Kidney epithelial cell (primary cell): ENCODE measurements at places on chromosomes 5 and 9.

DNA sequence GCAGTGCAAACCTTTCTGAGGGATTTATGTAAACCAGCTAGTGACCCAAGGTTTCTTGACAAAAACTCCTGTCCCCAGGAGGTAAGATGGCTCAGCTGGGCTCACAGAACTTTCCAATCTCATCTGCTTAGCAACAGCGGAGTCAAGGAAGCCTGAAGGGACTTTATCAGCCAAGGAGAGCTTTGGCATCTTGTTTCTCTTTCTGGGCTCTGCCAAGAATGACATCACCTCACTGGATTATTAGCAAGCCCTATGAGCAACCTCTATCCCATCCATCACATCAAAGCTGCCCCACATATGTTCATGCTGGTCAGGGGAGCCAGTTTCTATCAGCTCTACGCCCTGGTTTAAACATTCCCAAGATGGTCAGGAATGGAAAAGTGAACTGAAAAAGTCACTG is 461.3 kb downstream of the ENC1 start:
- DNase-seq, result peak; percentile 52

GRCh38 chr5:105828821-105829220 is 1841.9 kb downstream of the EFNA5 start:
- DNase-seq, result no peak

DNA sequence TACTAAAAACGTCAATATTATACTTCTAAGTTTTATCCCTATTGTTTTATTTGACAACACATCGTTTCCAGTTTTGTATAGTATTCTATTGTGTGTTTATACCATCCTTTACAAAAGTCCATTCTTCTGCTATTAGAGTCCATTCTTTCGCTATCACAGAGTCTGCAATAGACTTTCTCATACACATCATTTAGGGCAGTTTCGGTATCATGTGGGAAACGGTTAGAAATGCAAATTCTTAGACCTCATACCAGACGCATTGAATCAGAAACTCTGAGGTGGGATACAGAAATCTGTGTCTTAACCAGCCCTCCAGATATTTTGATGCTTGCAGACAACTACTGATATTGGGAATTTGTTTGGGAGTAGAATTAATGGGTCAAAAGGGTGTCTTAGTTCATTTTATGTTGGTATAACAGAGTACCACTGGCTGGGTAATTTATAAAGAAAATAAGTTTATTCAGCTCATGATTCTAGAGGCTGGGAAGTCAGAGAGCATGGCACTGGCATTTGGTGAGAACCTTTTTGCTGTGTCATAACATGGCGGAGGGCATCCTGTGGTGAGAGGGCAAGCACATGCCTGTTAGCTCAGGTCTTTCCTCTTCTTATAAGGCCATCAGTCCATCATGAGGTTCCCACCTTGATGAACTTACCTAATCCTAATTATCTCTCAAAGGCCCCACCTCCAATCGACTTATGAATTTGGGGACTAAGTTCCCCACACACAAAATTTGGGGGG is 21.1 kb downstream of the CARTPT start:
- no peak for DNase-seq

GRCh38 chr5:67215519-67216471 is 19.2 kb upstream of the CD180 start:
- no peak for DNase-seq

DNA sequence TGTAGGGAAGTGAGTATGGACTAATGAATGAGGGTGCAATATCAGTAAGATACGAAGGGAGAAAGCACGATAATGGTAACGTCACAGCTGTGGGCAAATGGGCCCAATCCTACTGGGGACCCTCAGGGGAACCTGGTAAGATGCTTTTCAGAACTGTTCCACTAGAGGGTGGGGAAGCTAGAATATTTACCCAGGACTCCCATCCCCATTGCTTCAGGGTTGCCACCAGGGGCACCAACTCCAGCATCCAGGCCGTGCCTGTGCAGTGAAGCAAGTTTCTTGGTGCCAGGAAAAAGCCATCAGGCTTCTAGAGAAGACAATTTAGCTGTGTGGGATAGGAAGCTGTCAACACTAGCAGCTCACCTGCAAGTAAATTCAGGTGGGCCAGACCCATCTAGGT is 409.3 kb downstream of the AGTPBP1 start:
- no peak for DNase-seq

DNA sequence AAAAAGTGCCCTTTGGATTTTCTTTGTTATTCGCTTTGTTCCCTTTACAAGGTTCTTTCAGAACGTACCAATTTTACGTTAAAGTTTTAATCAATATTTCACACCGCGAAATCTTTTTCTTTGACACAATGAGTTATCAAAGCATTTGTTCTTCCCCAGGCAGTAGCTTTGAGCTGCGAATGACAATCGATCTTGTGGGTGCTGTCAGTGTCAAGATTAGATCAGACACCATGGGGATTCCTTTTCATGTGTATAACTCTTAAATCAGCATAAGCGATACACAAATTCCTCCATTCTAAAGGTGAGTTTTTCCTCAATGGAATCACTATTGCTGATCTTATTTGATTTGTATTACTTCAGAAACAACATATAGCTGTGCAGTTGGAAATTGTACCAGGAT is 145.5 kb downstream of the ST8SIA4 start:
- DNase-seq, result no peak

GRCh38 chr9:27483576-27483975 is 40.5 kb upstream of the IFNK start:
- no peak for DNase-seq

GRCh38 chr9:14179449-14179848 is 134.5 kb downstream of the NFIB start:
- DNase-seq, result no peak

GRCh38 chr5:144352732-144353317 is 182.2 kb downstream of the KCTD16 start:
- no peak for DNase-seq

DNA sequence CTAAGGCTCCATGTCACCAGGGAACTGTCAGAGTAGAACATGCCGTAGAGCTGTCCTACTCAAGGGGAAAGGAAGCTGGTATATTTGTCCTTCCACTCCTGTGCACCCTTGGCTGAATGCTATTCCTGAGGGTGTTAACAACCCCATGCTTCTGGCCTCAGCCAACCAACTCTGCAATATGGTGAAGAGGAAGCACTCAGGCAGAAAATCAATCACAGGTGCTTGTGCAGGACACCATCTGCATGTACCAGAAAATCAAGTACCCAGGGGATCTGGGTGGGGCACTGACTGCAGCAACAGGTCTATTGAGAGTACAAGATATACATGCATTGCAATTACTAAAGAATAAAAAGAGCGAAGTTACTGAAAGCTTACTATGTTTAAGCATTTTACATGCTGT is 51.4 kb upstream of the NEK6 start:
- no peak for DNase-seq

DNA sequence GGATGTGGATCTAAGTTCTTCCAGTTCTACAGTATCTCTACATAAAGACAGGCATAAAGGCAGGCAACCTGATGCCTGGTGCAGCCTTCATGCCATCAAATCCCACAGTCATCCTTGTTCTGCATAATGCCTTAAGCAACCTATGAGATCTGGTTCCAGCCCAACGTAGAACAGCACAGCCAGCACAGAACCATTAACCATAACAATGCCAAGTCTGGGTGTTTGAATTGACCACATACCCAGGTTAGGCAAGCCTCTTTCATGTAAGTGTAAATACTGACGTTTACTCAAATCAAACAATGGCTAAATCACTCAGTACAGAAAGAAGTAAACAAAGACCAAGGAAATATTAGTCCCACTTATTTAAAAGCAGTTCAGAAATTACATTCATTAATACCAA is 195.0 kb downstream of the ADAMTSL1 start:
- no peak for DNase-seq

DNA sequence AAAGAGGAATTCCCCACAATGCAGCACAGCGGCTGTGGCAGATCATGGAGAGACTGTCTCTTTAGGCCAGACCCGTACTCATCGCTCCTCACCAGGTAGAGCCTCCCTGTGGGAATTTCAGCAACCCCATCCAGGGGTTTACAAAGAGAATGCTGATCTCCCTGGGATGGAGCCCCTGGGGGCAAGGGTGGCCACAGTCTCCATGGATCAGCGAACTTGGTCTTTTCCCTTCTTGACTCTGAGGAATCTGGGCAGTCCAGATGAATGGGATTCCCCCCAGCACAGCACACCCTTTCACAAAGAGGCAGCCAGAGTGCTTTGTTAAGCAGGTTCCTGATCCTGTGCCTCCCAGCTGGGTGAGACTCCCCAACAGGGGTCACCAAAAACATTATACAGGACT is 108.7 kb upstream of the RGMB start:
- no peak for DNase-seq

GRCh38 chr5:77358255-77359205 is 133.6 kb downstream of the WDR41 start:
- peak; percentile 14 for DNase-seq

- no peak for DNase-seq
Observed at GRCh38 chr9:15942831-15943424, 390.1 kb downstream of the CCDC171 start.

- no peak for DNase-seq
Observed at GRCh38 chr5:148976569-148977381, 86.1 kb downstream of the SH3TC2 start.

- peak; percentile 38 for DNase-seq
Observed at GRCh38 chr9:87812375-87813118, 70.1 kb upstream of the SPATA31E1 start.

GRCh38 chr9:135670721-135671590 is 7.8 kb downstream of the LCN9 start:
- DNase-seq, result no peak

DNA sequence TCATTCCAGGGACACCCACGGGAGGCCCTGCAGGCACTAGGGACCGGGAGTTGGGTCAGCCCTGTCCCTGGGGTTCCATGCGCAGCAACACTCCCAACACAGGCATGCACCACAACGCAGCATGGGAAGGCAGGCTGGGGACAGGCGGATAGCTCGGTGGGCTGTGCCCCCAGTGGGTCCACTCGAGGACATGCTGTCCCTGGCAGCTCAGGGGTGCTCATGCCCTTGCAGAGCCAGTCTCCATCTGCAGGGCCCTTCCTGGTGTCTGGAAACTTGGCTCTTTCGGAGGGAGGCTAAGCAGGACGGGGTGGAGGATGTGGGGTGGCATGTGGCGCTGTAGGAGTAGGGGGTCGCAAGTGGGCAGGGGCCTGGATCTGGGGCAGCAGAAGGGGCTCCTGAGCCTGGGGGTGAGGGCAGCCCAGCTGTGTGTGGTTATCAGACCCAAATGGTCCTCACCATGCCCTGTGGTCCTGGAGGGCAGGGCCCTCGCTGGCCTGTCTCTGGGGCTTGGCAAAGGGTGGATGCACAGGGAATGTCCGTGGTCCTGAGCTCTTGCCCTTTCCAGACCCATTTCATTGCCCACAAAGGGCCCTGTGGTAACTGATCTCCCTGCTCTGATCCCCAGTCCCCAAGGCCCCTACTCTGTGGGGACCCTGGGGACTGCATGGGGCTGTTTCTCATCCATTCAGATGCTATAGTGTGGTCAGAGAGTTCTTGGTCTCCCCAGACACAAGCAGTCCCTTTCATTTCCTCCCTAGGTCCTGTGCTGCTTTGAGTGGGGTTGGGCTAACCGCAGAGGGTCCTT is 90.3 kb upstream of the PHYKPL start:
- no peak for DNase-seq

DNA sequence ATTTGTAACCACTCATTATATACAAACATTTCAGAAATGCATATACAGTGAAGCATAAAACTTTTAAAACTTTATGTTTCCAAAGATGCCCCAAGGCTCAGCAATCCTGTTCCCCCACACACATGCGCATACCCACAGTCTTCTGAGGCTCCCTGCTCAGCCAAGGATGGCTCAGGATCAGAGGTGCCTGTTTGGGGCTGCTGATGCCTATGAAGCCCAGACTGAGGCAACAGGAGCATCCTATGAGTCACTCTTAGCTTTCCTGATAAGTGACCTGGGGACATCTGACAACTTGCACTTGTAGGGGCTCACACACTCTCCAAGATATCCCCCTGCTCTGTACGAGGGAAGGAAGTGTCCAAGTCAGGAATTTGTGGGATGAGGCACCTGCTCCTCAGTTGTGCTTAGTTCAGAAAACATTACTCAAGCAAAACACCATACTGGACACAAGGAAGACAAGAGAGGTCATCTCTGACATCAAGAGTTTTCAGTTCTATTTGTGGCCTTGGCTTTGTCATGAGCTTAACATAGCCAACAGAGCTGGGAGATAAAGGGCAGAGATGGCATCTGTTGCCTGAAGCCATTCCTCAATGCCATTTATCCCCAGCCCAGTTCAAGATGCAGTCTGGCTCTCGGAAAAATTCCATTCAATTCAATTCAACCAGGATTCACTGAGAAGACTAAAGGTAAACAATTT is 62.3 kb downstream of the NIPSNAP3B start:
- no peak for DNase-seq

DNA sequence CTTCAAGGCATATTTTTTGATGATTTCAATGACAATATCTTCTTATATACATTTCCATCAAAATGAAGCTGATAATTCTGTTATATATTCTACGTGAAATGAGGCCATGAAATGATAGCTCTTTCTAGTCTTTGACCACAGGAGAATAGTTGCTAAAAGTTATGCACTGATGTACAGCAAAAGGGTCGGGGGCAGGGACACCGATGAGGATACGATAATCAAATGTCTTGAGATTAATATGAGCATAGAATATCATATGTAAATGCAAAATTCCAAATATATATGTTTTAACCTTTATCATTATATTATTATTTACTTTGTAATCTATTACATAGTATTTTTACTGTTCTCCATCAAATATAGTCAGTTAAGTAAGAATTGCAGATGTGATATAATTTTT is 264.8 kb downstream of the KIAA0825 start:
- no peak for DNase-seq

DNA sequence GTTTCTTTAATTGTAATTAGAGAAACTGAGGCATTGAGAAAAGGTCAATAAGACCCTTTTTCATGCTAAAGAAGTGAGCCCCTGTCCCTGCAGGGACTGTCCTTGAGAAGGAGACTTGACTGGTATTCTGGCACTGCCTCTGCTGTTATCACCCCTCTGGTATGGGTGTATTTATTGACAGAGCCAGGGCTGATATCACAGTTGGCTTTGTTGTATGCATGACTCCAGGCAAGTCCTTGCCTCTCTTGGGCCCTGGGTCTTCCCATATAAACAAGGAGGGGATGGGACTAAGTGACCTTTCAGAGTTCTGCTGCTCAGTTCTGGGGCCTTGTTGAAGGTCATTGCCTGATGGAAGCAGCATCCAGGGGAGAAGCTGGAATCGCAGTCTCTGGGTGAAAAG is 71.8 kb upstream of the PPARGC1B start:
- DNase-seq, result no peak

DNA sequence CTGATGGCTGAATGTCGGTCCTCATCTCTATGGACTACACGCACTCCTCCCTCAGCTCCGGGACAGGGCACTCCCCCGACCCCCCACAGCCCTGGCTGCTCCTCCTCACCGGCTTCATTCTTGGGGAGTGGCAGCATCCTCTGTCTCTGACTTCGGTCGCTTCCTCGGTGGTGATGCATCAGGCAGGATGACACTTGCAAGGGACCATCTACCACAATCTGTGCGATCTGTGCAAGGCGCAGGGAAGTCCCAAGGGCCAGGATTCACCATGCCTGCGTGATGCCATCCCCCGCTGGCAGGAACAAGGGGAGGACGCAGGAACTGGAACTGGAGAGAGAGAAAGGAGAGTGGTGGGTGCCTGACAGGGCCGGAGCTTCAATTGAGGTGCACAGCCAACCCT is 2.2 kb upstream of the CACNA1B start:
- DNase-seq, result no peak
